CD4-positive, alpha-beta T cell treated with Interleukin-21 for 1 hour (primary cell): ENCODE measurements at places on chromosomes 16 and 17.

DNA sequence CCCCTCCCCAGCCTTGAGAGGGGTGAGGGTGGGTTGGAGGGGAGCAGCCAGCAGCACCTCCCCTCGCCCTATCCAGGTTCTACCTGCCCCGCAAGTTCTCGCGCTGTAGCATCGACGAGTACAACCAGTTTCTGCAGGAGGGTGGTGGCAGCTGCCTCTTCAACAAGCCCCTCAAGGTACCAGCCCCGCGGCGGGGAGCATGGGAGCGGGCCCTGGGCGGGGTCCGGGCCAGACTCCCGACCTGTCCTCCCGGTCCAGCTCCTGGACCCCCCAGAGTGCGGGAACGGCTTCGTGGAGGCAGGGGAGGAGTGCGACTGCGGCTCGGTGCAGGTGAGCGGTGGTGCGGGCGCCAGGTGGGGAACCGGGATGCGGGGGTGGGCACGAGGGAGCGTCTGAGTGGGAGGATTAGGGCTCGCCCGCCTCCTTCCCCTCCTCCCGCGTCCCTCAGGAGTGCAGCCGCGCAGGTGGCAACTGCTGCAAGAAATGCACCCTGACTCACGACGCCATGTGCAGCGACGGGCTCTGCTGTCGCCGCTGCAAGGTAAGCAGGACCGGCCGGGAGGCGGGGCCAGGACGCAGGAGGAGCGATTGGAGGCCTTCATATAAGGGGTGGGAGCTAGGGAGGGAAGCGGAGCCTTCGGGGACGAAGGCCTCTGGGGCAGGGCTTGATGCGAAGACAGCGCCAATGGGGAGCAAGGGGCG is 16.5 kb downstream of the ADAM11 start:
- peak; percentile 99 for DNase-seq

DNA sequence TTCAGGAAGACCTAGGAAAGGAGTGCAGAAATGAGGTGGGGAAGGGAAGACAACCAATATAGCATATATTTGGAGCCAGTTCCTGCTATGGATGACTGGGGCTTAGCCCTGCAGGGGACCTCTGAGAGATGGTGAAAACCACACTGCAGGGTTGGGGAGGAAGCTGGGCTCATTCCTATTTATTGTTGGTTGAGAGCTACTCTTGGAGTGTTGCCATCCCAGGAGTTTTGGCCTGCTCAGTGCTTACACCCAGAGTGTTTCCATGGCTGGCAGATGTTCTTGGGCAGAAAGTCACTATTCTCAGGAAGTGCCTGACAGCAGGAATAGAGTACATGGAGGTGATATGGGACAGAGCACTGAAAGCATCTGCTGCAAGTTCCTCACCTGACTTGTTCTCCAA is 145.8 kb downstream of the SPACA3 start:
- DNase-seq = no peak

GRCh38 chr17:6789146-6789545 is 13.1 kb downstream of the FBXO39 start:
- no peak for DNase-seq

DNA sequence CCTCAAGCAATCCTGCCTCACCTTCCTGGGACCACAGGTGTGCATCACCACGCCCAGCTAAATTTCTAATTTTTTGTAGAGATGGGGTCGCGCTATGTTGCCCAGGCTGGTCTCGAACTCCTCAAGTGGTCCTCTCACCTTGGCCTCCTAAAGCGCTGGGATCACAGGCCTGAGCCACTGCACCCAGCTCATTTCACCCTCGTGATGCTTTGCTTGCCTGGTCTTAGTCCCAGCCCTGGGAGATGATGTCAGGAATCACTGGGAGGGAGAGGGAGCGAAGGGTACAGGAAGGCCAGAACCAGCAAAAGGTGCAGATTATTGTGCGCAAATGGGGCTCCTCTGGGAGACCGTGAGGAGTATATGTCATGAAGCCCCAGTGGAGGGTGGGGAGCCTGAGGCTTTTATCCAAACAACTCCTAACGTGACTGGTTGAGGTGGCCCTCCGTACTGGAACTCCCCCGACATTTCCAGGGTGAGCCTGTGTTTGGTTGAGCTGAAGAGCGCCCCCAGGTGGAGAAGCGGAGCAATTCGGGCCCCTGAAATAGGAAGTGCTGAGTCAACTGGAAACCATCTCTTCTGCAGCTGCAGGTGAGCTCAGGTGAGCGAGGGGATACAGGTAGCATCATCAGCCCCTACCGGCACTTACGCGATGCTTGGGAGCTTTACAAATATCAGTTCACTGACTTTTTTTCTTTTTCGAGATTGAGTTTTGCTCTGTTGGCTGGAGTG is 41.2 kb upstream of the HAPSTR1 start:
- peak; percentile 13 for DNase-seq

DNA sequence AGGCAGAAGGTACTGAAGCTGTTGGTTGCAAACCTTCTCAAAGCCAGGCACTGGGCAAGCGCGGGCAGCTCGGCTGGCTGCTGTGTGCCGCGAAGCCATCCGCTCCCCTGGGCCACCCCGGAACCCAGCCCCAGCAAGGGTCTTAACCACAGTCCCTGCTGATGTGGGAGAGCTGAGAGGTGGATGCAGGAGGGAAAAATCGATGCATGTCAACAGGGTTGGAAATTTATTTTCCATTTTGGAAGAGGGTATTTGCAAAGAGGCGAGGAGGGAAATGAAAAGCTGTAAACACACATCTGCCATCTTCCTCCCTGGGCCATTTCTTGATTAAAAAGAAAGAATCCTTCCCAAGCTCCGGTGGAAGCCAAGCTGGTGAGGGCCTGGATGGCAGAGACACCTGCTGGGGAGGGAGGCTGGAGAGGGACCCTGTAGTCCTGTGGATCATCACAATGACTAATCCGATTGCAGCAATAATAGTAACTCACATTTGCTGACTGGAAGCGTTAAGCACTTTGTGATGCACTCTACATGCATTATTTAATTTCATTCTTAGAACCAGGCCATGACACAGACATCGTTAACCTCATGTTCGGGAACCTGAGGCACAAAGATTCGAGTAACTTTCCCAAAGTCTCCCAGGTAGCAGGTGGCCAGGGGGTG is 13.9 kb upstream of the TBX2 start:
- DNase-seq = no peak

DNA sequence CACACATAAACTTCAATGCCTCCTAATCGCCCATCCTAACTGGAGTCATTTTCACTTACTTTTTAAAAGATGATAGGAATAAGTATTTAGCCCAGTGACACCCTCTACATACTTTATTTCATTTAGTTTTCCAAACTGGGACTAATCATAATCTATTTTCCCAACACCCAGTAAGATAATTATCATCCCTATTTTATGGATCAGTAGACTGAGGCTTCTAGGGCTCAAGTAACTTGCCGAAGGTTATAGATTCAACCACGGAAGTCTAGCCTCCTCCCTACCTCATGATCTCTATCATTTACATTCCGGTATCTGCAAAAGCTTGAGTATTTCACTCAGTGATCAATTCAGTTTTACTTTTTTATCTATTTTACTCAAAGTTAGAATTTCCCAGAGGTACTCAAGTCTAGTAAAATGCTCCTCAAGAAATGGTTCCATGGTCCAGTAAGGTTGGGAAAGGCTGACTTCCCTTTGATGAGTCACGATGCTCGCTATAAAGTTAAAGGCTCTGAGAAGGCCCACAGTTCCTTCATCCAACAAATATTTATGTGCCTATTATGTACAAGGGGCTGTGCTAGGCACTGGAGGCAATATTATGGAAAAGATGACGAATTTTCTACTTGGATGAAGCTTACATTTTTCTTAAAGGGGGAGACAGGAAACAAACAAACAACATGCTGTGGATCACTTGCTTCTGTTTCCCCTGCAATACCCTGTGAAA is 75.1 kb downstream of the TOX3 start:
- DNase-seq = no peak

DNA sequence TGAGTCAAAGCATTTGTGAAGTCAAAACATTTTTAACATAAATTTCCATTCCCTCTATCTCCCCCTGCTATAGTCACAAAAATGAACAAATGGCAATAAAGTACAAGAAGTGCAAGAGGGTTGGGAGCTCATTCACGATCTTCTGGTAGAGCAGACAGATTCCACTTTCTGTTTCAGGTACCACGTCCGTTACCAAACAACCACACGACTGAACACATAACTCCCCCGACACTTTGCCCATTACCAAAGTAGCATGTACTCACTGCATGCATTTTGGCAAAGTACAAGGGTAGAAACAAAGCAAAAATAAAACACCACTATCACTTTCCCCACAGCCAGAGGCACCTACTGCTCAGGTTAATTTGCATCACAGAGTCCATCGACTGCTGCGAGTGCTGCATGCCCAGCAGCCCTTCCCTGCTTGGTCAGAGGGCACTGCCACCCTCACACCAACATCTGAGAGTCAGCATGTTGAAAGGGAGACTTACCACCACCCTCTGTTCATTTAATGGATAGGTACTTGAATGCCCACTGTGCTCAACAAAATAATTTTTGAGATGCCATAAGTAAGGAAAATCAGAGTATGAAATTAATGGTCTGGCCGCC is 150.3 kb upstream of the AXIN2 start:
- peak; percentile 2 for DNase-seq

DNA sequence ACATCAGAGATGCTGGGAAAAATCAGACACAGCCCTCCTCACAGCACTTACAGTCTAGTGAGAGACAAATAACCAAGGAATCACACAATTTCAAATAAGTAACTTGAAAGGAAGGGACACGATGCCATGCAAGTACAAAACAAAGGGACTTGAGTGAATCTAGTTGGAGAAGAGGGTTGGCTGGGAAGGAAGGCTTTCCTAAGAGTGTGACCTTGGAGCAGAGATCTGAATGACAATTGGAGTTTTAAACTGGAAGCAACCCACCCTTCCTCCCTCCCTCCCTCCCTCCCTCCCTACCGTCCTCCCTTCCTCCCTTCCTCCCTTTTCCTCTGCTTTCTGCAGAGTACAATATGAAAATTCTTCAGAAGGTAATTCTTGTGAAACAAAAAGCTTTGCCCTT is 31.1 kb downstream of the ADAMTS18 start:
- no peak for DNase-seq

DNA sequence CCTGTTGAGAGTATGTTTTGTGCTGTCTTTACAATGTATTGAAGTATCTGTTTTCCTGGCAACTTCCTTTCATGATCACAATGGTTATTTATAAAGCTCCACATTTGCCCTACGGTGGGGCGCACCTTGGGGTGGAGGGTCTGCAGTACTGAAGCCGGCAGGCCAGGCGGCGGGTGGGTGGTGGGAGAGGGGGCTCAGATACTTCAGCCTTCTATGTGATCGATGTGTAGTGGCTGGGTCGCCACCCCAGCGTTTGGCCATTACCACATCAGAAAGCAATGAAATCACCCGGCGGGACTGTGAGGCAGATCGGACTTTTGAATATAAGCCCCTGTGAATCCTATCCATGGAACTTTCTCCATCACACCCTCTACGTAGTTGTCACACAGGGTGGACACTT is 196.6 kb downstream of the FOXL1 start:
- no peak for DNase-seq

DNA sequence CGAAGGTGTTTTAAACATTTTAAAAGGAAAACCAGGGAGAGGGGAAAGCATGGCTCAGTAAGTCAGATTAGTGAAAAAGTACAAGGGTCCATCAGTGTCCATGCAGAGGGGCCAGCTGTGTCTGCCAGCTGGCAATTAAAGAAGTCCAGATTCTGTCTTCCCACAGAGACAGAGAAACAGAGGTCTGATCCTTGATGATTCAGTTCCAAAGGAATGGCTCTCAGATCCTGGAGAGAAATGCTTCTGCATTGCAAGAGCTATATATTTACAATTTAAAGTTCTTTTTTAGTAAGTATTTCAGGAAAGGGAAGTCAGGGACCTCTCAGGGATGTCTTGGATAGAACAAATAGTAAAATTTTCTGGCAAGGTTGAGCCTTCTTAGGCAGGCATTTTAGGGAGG is 56.2 kb downstream of the HSD17B2 start:
- DNase-seq = no peak

DNA sequence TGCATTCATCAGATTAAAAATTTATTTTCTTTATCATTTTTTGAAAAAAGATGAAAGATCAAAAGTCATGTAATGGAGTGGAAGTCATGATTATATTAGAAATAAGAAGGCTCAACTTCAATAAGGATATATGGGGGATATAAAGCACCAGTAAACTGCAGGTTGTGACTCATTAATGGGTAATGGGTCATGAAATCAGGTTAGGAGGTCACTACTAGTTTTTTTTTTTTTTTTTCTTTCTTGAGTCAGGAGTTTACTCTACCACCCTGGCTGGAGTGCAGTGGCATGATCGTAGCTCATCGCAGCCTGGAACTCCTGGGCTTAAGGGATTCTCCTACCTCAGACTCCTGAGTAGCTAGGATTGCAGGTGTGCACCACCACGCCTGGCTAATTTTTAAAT is 14.3 kb downstream of the EFCAB13 start:
- DNase-seq = no peak

GRCh38 chr16:65538976-65539375 is 417.1 kb upstream of the CDH11 start:
- no peak for DNase-seq

DNA sequence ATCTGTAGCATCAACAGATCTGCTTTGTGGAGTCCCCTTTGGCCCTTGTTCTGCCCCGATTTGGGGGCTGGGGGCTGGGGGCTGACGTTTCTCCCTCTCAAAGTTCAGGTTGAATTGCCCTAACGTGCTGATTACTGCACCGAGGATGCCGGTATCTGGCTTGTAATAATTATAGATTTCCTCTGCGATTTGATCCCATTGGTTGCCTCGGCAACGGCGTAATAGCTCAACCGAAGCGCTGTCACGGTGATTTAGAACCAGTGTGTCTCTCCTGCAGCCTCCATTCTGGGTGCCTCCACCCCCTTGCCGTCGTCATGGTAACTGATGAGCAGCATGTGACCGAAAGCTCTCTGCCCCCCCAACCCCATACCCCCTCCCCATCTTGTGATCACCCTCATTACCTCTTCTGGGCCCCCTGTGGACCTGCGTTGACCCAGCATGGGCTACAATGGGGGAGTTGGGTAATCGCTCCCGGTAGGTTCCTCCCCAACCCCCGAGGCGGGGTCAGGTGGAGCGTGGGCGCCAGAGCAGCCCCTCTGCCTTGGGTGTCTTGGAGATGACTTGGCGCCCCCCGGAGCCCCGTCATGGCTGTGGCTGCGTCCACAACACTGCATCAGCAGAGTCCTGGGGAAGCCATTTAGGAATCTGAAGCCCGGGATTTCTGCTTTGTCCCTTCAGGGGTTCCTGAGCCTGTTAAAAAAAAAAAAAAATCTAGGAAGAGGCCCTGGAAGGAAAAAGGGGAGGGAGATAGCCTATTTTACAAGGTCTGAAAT is 38.4 kb downstream of the ABAT start:
- no peak for DNase-seq

GRCh38 chr16:56401482-56401881 is 23.9 kb downstream of the AMFR start:
- no peak for DNase-seq

GRCh38 chr16:88430524-88431446 is 22.3 kb upstream of the ZFPM1 start:
- DNase-seq = peak; percentile 39
